Fibroblast of skin of left quadriceps (primary cell): ENCODE measurements at places on chromosomes 7 and 10.

- no peak for DNase-seq
Observed at GRCh38 chr10:89269433-89270152, 18.0 kb upstream of the LIPA start.

GRCh38 chr7:104096683-104097082 is 107.2 kb upstream of the RELN start:
- DNase-seq, result no peak

- no peak for DNase-seq
Observed at GRCh38 chr10:35466170-35466569, 129.9 kb downstream of the CCNY start.

- DNase-seq, result no peak
Observed at GRCh38 chr7:44693641-44694313, 54.9 kb upstream of the ZMIZ2 start.

GRCh38 chr7:112188257-112188656 is 17.9 kb downstream of the DOCK4 start:
- no peak for DNase-seq

- no peak for DNase-seq
Observed at GRCh38 chr10:78264361-78264760, 230.7 kb downstream of the RPS24 start.
